ENCODE measurements at places on chromosomes 5 and 9.

DNA sequence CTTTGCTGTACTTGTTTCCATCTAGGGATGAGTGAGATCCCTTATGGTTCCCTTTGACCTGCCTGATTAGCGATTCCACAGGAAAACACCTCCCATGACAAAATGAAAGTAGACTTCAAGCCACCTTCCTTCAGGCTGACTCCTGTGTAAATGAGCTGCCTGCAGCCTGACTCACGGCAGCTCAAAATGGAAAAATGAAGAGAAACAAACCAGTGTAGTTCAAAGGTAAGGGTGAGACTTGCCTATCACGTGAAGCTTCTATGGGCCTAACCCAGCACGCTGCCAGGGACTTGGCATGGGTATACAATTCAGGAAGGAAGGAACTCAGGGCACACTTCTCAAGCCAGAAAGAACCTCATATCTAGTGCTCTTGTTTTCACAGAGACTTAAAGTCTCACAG, 110.1 kb upstream of the LRRTM2 start:
- DNase-seq, result no peak

DNA sequence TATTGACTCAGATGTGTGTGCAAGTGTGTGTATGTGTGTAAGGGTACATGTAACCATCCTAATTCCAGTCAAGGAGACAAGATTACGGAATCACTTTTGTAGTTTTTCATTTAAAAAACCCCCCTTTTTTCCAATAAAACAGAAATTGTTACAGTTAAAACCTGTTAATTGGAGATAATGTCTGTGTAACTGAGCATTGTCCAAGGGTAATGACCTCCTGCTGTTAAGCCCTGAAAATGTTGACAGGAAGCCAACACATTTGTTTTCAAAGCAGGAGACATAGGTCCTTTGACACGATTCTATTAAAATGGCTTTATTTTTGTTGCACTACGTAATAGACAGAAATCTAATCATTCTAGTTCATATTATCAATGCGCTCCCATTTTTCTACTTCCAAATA, 457.3 kb upstream of the ARRDC3 start:
- DNase-seq, result no peak

GRCh38 chr5:178538741-178539229, 51.4 kb downstream of the COL23A1 start:
- no peak for DNase-seq

DNA sequence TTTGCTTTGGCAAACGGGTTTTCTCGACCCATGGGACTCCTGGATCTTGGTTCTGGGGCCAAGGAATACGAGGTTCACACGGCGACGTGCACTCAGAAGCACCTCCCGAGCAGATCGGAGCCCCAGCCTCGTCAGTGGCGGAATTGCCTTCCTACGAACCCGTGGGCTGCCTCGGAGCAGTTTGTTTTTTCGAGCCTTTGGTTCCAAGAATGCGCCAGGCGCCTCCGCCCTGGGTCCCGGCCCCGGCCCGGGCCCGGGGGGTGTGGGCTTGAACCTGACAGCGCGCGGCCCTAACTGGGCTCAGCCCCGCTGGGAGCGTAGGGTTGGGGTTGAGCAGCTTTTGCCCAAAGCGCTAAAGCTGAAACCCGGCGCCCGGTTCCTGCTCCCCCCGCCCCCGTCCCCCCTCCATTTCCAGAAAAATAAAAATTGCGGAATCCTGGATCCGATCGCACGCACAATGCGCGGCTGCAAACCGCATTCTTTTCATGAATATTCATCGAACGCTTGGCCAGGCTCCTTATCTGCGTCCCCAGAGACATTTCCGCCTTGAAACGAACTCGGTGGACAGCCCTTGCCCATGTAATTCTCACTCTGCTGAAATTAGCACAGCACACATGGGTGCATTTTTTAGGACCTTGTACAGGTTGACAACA, 1.0 kb downstream of the BASP1 start:
- no peak for DNase-seq

DNA sequence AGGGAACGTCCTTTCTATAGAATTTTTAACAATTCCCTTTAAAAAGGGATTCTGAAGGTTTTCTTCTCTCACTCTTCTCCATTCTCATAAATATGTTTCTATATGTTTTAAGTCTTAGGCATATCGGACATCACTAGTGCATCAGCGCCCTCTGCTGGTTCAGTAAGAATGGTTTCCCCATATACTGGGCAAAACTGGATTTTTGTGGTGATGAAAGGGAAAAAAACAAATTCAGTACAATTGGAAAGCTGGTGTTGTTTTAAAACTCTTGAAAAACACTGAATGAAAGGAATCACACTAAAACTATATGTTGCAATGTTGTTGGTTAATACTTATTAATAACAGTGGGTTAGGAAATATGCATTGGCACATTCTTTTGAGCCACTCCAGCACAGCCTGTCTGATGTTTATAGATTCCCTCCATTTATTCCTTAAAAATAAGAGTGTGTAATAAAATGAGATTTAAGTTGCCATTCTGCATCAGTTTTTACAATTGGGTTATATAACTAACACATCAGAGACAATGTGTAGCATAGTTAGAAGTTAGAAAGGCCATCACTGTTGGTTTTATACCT, 15.8 kb downstream of the CWC27 start:
- peak; percentile 74 for DNase-seq

GRCh38 chr9:20504930-20505329, 117.4 kb downstream of the MLLT3 start:
- DNase-seq, result no peak

DNA sequence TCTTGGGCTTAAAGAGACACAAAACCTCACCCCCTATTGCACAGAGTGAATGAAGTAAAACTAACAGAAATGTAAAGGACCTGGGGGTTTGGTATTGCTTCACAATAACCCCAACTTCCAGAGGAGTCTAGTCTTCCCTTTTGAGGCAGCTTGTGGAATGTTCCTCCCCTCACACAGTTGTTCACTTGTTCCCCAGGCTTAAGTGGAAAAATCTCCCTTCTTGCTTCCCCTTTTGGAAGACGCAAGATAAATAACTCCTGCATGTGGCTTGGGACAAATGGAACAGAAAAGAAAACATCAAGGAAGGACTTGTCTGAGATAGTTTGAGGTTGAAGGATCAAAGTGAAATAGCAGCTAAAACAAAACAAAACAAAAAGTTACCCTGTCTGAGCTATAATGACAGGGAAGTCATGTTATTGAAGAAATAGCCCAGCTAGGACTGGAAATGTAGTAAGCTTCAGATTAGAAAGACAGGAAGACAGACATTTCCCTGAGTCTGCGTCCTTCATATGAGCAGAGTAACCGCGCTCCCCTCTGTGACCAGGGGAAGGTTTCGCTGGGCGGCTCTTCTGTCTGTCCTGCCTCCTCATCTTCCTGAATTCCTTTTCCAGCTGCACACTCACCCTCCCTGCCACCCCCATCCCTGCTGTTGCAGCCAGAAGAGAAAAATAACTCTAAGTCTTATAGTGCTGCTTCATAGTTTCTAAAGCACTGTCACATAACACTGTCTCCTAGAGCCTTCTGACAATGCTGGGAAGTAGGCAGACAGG, 8.8 kb downstream of the SPARC start:
- DNase-seq, result no peak

All from NCI-H2029 (cell line).